ENCODE measurements at places on chromosomes 1 and 21. TPM values are rescaled to one million over a fixed set of nuclear protein-coding genes. Genes with fewer than 3 reads are reported as not detected.

ACTL8 gene
- 0.08 TPM for total RNA-seq

CTSK gene
- total RNA-seq, result 27.4 TPM

C1orf53 gene
- total RNA-seq, result 1.1 TPM

TSPAN2 gene
- total RNA-seq, result 2.3 TPM

NEXN gene
- total RNA-seq, result 10.9 TPM

LCE2C gene
- not detected for total RNA-seq

C1orf74 gene
- 3.2 TPM for total RNA-seq

All from epithelial cell of alveolus of lung (primary cell).